Foreskin keratinocyte (primary cell): ENCODE measurements at places on chromosomes 5 and 9. TPM values are rescaled to one million over a fixed set of nuclear protein-coding genes. Genes with fewer than 3 reads are reported as not detected.

DNA sequence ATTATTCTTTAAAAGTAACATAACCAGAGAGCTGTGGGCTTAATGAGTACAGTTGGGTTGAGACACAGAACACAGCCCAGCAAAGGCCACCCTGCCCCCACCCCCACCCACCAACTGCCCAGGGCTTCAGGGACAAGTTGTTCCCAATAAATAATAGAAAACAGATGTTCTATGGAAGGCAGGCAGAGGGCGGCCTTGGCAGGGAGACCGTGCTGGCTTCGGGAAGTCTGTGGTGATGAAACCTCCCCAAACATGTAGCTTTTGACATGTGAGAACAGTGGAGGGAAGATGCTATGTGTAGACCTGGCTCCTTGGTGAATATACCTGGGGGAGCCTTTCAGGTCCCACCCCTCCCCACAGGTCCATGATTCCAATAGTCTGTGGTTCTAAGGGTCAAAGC, 10.0 kb downstream of the TRAF1 start:
- no peak for DNase-seq

The LIFR gene
- 0.07 and 0.11 TPM in 2 replicates for polyA plus RNA-seq

DNA sequence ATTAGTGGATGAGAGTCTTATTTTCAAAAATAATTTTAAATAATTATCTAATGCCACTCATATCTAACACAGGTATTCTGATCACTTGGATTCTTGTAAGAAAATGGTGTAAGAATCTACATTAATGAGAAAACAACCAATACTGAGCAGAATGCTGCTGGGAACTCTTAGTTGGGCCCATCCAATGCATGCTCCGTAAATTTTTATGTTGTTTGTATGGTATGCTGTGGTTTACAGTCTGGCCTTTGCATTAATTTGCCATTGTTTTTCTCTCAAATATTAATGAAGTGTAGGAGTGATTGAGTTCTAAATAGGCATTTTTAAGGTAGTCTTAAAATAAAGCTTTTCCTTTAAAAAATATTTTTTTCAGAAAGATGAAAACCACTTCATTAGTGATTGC, 133.4 kb downstream of the ZSWIM6 start:
- no peak for DNase-seq

The PHF24 gene
- 0.04 and 0.06 TPM in 2 replicates for polyA plus RNA-seq

The CD180 gene
- polyA plus RNA-seq, result not detected in 2 replicates

- no peak for DNase-seq
Measured at GRCh38 chr9:86589273-86589672, 235.1 kb upstream of the TUT7 start.

- DNase-seq, result no peak
Measured at GRCh38 chr5:133235696-133236426, 184.0 kb downstream of the HSPA4 start.
